Gastroesophageal sphincter (tissue), 4 donors: ENCODE measurements at places on chromosomes 6 and 20. TPM values are rescaled to one million over a fixed set of nuclear protein-coding genes. Genes with fewer than 3 reads are reported as not detected.

GRCh38 chr6:37965964-37966676, 146.6 kb downstream of the ZFAND3 start:
- no peak for ATAC-seq

DNA sequence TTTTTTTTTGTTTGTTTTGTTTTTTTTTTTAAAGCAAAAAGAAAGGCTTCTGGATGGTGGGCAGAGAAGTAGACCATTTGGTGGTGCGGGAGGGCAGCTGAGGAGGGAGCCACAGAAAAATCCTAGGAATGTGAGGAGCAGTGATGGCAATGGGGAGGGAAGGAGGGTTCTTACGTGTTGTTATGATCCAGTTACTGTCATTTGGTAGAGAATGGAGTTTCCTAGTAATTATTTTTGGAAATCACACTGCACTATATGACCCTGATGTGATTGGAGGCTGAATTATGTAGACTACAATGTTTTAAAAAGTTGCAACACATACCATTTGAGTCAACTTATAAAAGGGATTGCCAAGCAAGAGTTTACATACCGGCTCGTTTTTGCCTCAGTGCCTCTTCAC, 22.1 kb downstream of the ADGRF5 start:
- no peak for ATAC-seq

GRCh38 chr6:20217324-20217855, 5.1 kb upstream of the MBOAT1 start:
- ATAC-seq, result no peak

DNA sequence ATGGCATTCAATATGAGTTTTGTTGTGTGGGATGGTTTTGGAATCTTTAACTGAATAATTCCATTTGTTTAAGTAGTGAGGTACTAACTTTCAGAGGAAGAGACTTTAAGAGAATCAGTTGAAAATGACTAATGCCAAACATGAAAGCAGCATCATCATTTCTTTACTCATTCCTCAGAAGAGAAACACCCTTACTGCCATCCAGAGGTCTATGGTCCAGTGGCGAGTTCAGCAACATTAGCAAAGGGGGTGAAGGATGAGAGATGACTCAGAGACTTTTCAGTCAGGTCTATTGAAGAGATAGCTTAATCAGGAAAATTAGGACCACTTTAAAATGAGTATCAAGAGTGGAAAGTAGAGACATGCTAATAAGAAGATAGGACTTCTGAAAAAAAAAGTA, 118.8 kb downstream of the COL19A1 start:
- ATAC-seq, result no peak

DNA sequence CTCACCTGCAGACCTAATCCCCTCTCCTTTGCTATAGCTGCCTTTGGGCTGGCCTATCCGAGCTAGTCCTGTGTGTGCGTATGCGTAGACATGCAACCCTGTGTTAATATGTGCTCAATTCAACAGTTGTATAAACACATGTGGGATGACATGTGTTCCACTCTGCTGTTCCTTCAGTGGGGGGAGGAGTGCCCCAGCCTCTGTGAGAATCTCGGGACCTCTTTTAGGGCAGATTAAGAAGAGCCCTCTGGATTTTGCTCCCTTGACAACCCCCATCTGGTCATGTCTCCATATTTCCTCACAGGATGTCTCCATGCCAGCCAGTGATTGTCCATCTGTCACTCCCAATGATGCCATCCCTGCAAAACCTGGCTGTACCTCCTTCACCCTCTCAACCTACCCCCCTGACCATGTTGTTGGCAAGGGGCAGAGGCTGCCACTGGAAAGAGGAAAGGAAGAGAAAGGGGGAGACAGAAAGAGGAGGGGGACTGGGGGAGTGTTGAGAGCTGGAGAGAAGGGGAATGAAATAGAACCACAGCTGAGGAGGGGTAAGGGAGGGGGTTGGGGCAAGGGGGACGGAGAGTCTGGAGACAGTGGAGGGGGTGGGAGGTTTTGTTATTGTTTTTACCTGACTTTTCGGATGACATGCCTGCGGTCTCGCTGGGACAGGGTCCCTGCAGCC, 417 bp downstream of the PRRT1 start:
- no peak for ATAC-seq

- no peak for ATAC-seq
Measured at GRCh38 chr6:20900389-20901160, 366.3 kb downstream of the CDKAL1 start.

- peak; percentile 83 for ATAC-seq
Measured at GRCh38 chr6:11732036-11732631, 46.5 kb downstream of the ADTRP start.

GRCh38 chr6:2534406-2535042, 216.2 kb downstream of the MYLK4 start:
- no peak for ATAC-seq

GRCh38 chr20:25668446-25668845, 28.2 kb downstream of the ZNF337 start:
- no peak for ATAC-seq

DNA sequence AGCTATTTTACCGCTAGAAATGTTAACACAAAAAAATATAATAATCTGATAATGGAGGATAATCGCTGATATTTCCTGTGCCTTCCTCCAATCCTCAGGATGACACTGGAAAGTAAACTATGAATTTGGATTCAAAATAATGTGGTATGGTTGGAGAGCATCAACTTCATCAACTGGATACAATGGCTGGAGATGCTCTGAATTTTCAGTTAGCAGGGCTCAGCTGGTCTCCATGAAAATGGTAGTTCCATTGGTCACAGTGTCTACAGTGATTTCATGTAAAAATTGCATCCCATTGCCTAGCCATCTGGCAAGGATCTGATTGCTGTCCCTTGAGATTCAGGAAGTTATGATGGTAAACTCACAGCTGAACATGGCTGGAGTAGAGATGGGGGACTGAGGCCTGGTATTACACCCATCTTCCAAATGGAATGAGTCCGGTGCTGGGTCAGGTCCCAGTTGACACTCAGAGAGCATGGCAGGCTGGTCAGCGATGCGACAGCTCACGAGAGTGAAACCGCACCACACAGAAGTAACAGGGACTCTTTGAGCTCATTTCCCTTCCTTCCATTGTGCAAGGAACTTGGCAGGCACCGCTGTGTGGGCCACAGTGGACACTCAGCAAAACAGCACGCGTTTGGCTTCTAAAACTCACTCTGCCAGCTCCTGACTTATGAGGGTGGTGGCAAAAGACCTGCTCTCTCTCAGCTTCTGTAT, 142.4 kb upstream of the TNFAIP3 start:
- peak; percentile 47 for ATAC-seq

Gene SRSF12
- total RNA-seq, result 0.74 TPM
